T-helper 9 cell (primary cell): ENCODE measurements at places on chromosomes 2 and 18.

GRCh38 chr2:7132753-7133152 is 215.5 kb downstream of the RNF144A start:
- no peak for DNase-seq

DNA sequence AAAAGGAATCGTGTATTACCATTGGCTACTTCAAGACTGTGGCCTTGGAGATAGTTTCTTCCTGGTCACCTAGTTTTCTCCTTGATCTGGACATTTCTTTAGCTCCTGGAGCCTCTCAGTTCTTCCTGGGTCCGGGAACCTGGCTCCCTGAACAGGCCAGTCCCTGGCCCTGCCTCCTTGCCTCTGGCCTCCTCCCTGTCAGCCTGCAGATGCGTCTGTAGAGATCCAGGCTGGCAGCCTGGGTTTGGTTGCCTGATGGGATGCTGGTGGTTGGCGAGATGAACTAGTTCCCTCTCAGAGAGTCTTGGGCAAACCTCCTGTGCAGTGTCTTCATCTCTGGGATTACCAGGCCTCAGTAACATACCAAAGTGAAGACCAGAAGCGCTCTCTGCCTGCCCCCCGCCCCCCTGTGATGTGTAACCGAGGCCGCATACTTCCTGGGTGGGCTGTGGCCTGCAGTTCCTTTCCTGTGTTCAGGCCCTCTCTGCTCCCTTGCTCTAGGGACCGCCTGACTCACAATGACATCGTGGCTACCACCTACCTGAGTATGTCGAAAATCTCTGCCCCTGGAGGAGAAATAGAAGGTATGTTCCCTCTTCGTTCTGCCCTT is 85.4 kb downstream of the DYSF start:
- DNase-seq: no peak

- no peak for DNase-seq
Measured at GRCh38 chr18:7165846-7166393, 48.3 kb upstream of the LAMA1 start.

DNA sequence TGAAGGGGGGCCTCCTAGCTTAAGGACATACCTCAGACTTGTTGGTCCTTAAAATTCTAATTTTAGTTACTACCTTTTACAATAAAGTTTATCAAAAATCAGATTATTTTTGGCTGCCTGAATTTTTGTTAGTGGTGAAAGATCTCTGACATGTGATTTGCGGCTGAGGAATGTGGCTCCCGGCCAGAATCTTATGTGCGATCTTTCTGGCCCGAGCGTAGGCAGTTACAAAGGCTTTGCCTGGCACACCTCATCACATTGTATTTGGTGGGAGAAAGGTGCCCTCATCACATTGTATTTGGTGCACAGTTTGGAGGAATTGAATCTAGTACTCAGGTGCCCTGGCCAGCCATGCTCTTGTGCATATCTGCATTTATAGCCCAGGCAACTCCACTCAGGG is 289.1 kb downstream of the GULP1 start:
- no peak for DNase-seq

DNA sequence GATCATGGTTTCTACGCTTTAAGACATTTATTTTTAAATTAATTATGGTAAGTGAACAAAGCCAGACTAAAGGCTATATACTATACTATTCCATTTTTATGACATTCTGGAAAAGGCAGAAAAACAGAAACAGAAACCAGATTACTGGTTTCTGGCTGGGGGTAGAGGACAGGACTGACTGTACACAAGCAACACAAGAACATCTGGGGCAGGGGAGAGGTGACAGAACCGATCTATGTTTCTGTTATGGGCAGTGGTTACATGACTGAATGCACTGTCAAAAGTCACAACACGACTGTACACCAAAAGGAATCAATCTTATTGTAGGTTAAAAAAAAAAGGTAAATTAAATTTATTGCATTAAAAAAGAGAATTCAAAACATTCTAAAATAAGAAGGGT is 64.7 kb downstream of the PTPN2 start:
- DNase-seq: no peak

DNA sequence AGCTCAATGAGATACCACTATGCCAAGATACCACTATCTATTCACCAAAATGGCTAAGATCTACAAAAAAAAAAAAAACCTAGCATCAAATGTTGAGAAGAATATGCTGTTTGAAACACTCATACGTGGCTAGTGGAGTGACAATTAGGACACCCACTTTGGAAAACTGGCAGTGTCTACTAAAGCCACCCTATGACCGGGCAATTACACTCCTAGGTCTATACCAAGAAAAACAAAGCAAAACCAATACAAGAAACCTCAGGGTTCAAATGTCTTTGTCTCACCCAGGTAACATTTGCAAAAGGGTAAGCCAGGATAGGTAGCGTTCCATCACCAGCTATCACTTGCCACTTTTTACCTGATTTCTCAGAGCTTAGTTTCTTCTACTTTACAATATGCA is 123.6 kb upstream of the CAB39 start:
- no peak for DNase-seq

DNA sequence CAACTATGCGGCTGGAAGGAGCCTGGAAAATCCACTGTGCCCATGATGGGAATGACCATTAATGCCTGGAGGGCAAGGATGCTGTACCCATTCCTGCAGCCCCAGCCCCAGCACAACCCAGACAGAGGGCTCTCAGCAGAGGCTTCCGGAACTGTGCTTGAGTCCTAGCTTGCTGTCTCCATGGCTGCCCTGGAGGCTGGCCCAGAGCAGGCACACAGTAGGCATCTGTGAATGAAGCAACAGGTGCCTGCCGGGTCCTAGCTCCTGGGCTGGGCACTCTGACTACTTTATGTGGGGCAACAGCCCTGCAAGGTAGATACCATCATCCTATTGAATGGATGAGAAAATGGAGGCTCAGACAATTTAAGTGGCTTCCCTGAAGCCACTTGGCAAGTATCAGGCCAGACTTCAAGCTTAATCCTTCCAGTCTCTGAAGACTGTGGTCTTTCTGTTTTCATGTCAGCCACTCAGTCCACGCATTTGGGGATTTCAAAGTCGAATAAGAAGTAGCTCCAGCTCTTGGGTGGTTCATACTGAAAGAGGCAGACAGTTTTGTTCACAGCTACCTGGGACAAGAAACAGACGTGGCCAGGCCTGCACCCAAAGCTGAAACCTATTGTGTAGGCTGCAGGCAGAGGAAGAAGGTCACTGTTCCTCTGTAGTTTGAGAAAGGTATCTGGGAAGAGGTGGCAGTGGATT is 237.5 kb downstream of the ZBTB7C start:
- no peak for DNase-seq

- no peak for DNase-seq
Measured at GRCh38 chr2:168025487-168026202, 221.8 kb downstream of the STK39 start.

DNA sequence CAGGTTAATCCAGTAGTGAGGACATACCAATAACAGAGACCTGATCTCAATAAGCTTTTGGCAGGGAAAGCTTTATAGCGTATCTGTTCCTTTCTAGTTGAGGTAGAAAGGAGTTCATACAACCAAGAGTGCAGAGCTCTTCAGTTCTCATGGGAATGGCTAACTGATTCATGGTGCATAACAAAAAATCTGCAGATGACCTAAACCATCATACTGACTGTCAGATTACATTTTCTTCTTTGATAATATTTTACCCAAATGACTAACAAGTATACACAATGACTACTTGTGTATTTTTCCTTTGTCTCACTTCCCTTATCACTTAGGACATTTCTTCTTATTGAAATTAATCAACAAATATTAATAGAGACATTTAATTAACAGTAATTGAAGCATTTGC is 140.0 kb upstream of the SERTAD2 start:
- DNase-seq: no peak

GRCh38 chr2:98761267-98761781 is 30.4 kb upstream of the MGAT4A start:
- peak; percentile 49 for DNase-seq

GRCh38 chr2:174888146-174888545 is 117.0 kb downstream of the CHN1 start:
- DNase-seq: no peak

DNA sequence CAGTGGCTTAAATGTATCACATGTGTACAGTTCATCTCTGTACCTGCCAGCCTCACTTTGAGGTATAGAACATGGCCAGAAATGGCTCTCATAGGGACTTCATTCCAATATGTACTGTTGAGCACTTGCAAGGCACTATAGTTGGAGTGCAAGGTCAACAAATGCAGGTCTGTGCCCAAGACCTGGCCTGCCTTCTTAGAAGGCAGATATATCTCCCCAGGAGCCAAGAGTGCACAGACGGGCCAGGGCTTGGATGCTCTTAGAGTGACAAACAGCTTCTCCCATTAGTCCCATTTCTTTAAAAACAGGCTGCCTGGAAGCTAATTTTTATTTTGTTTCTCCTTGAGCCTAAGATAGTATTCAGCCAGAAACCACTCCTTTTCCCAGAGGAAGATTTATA is 7.3 kb downstream of the TEX261 start:
- DNase-seq: no peak

DNA sequence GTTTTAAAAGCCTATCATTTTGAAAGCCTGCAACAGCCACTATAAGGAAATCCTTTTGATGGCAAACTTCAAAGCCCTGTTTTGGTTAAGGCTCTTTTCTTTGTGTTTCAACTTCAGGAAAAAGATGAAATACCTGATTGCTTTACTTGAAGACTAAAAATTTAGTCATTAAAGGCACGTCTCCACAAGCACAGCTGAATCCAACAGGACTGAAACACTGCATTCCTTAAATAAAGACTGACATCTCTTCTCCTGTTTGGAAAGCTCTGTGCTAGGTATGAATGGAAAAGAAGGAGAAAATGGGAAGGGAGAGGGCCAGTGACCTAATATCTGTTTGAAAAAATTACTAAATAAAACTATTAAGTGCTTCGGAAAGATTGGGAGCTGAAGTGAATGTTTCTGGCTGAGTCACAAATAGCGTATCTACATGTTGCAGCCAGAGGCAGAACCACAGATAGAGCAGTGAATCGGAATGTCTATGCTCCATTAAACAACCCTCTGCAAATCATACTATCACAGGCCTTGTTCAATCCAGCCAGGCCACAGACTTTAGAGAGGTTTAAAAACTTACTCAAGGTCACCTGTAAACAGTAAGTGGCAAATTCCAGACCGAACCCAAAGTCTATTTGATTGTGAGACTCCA is 21.1 kb upstream of the RALBP1 start:
- DNase-seq: no peak

DNA sequence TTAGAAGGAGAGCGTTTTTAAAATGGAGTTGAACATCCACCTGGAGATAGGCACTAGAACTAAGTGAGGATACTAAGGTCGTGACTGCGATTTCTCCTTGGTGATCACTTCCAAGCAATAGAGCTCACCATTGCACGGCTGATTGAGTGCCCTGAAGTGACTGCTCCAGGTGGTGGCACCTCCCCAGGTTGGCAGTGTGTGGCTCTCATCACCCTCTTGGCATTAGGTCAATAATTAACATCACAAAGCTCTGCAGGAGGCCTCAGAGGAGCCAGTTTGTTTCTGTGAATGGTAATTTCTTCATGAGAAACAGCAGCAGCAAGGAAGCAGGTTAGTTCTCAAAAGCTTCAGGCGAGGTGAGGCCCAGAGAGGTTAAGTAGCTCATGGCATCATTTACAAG is 259.6 kb downstream of the CLIP4 start:
- DNase-seq: no peak

DNA sequence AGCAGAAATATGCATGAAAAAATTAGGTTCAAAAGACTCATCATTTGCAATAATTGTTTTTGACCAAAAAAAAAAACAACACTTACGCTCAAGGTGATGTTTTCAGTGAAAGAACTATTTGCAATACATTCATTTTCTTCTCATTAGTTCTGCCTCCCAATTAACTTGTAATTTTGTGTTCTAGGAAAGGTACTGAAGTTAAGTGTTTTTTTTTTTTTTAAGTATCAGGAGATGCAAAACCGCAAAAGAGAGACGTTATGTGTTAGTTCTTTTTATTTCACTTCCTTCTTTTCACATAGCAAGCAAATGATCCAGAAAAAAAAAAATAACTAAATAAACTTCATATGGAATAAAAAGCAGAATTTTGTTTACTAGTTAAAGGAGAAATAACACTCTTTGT is 735.2 kb upstream of the GCFC2 start:
- no peak for DNase-seq

GRCh38 chr2:198127627-198128026 is 323.2 kb downstream of the PLCL1 start:
- peak; percentile 15 for DNase-seq

GRCh38 chr2:134292514-134292913 is 38.6 kb downstream of the MGAT5 start:
- no peak for DNase-seq

DNA sequence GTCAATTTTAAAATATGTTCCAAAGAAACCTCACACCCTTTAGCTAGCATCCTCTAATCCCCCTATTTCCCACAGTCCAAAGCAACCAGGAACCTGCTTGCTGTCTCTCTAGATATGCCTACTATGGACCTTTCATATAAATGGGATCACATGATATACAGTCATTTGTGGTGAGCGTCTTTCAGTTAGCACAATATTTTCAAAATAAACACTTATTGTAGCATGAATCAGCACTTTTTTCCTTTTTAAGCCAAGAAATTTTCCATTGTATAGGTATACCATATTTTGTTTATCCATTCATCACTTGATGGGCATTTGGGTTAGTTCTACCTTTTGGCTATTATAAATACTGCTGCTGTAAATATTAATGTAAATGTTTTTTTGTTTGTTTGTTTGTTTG is 223.0 kb upstream of the DOK6 start:
- DNase-seq: no peak

- no peak for DNase-seq
Measured at GRCh38 chr2:115649731-115650130, 1207.3 kb downstream of the DPP10 start.

DNA sequence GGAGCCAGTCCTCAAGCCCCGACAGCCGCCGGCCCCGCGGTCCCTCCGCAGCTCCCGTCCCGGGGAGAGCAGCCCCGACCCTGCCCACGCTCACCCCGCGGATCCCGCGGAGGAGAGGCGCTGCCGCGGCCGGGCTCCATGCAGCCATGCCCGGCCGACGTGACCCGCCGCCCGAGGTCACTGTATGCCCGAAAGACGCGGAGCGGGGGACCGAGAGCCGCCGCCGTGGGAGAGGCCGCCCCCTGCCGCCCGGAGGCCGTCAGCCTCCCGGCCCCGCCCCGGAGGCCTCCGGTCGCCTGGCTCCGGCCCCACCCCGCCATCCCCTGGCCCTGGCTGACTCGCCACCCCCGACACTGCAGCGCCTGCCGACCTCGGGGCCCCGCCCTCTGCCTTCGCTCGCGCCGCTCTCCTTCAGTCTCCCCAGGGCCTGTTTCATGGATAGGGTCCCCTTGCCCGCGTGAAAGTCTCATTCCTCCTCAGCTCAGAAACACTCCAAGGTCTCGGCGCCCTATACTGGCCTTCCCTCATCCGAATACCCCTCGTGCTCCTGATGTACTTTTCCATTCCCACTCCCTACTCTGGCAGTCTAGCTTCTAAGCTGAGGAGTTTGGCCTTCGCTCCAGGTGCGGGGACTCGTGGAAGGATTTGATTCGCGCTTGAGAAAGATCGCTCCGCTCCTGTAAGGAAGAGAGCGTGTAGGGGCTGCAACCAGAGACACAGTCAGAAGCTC is at the start of gene BOLA3:
TSS of gene BOLA3 (minus strand) at position 186 of the 730 bp plus-strand sequence. CDS start at position 148, 38 bp downstream.
- peak; percentile 72 for DNase-seq
